ENCODE measurements at places on chromosomes 1 and 21.

DNA sequence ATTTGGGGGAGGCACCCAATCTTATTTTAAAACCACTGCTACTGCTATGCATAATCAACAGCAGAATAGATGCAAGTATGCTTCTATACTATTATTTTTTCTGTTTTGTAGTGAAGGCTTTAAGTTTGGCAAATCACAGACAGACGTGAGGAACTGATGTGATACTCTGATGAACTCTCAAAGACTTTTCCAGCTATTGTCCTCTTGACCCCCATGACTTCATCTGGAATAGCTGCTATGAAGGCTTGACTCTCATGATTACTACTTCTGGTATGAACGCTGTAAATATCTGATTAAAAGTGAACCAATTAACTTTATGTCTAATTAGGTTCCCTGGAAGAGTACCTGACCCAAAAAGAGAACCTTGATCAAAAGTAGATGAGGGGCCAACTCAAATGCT is 49.1 kb downstream of the EYA3 start:
- no peak for DNase-seq

- DNase-seq = no peak
Observed at GRCh38 chr21:45109831-45110492, 35.6 kb downstream of the ADARB1 start.

- DNase-seq = no peak
Observed at GRCh38 chr1:146035048-146035423, 13.5 kb upstream of the HJV start.

- no peak for DNase-seq
Observed at GRCh38 chr1:9758559-9759121, 65.1 kb downstream of the CLSTN1 start.

DNA sequence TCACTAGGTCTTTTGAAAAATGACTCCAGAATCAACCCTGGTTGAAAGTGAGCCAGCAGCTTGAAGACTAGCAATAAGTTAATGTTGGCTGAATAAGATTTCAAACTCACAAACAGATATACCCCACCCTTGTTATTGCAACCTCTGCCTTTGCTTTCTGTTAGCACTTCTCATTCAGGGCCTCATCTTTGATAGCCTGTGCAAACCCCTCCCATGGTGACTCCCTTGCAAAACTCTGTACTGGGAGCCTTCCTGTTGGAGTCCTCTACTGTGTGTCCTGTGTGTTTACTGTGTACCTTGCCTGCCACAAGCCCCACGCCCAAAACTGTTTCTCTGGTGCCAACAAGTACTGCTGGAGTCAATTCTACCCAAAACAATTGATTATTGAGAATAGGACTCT is 50.2 kb downstream of the ZNF678 start:
- DNase-seq = no peak

GRCh38 chr1:3504151-3504821 is 49.8 kb downstream of the ARHGEF16 start:
- peak; percentile 95 for DNase-seq

DNA sequence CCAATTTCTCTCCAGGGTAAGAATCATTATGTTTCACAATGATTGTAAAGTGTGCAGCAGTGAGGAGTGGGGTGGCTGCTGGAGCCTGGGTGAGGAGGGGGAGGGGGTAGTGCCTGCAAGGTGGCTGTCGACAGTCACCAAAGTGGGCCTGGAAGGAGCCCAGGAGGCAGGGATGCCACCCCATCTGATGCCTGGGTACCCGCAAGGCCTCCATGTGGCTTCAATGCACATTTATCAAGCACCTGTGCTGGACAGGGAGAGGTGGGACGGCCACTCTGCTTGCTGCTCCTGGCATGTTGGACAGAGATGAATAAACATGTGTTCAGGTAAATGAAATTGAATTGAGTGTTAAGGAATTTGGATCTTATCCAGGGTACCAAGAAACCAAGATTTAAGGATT is 78.8 kb upstream of the DISP3 start:
- no peak for DNase-seq

DNA sequence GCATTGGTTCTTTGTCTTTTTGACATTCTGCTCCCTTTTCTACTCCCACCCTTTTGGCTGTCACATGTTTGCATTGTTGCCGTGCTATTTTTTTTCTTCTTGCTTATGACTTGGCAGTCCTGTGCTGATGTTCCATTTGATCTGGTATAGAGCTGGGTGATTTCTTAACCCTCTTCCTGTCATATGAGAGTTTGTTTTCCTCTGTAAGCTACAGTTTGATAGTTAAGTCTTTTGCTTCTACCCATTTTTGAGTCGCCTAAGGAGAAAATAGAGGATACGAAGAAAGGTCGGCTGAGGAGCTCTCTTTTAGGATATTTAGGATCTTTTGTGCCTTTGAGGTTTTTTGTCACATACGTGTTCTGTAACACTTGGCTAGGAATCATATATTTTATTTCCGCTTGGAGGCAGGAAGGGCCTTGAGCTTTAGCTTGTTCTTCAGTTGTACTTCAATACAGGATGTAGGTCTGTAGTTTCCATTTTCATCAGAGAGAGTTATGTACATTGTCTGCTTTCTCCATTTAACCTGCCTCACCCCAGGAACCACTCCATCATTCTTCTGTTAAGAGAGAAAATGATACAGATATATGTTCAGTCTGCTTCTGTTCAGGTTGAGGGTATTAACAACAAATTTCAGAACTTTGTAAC is 150.7 kb downstream of the BACH1 start:
- no peak for DNase-seq

GRCh38 chr1:8422510-8423268 is 104.8 kb downstream of the SLC45A1 start:
- no peak for DNase-seq

DNA sequence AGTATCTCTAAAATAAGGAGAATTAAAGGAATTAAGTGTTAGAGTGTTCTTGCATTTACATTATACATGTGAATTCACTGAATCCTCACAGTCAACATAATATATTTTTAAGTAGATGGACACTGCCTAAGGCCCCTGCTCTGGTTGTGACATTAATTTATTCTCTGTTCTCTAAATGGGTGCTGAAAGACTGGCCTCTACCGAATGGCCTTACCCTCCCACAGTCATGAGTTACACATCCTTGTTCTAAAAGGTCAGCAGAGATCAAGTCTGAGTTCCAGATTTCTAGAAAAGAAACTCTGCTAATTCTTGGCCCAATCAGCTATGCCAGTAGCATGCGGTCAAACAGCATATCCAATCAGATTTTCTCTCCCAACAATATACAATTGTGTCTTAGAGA is 193.2 kb downstream of the TM2D1 start:
- no peak for DNase-seq

- no peak for DNase-seq
Observed at GRCh38 chr1:226226601-226227000, 3.1 kb downstream of the MIXL1 start.

DNA sequence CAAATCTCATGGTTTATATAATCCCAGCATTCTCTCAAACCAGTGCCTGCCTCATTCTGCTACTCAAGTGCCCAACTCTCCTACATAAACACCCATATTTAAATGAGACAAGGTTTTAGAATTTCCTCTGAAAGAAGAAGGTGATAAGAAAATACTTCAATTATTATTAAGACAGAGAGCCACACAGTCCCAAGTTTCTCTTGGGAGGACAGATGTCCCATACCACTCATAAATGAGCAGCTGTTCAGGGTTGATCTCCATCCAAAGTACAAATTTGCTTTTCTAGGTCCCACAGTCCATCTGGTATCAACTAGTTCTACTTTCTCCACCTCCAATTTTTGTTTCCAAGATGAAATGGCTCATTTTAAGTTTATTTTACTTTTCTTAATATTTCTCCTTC is 11.3 kb downstream of the DCAF8 start:
- no peak for DNase-seq

DNA sequence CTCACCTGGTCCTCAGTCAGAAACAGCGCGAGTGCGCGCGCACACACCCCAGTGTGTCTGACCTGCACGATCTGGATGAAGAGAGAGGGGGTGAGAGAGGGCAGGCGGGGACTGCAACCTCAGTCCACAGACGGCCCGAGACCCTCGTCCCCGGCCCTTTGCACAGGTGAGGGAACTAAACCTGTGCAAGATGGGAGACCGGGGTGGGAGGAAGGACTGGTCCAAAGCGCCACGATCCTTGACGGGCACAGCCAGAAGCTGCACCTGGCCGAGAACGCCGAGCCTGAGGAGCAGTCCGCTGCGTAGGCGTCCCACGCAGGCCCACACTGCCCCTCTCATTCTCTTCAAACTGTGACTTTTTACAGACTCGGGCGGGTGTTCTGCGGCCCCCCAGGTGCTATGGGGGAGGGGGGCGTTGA is 519 bp upstream of the IQCC start:
- DNase-seq = no peak

DNA sequence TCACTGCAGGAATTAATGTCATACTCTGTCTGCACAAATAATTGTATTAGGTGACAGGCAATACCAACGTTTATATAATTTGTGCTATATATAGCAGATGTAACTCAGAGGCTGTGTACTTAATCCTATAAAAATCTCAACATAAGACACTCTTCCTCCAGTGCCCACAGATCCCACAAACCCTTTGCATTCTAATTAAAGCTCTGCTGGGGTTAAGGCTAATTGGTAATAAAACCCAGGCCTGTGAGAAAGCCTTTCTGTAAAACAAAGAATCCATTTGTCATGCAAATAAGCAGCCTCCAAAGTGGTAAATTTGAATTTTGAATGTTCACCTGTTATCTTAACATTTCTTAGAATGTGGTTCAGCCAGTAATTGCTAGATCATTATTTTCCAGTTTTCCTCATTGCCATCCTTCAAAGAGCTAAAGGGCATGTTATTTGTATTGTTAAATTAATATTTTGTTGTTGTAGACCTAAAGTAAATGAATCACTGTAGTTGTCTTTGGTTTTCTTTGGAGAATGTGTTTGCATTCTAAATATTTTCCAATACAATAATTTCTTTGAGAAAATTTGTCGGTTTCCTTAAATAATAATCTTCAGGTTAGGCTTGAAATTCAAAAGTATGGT is 46.3 kb upstream of the PRDX6 start:
- DNase-seq = no peak

- no peak for DNase-seq
Observed at GRCh38 chr1:14648896-14649855, 50.7 kb downstream of the KAZN start.

- no peak for DNase-seq
Observed at GRCh38 chr1:109371341-109371739, 26.4 kb downstream of the SORT1 start.

GRCh38 chr1:39190096-39190495 is 14.4 kb upstream of the MACF1 start:
- DNase-seq = no peak

DNA sequence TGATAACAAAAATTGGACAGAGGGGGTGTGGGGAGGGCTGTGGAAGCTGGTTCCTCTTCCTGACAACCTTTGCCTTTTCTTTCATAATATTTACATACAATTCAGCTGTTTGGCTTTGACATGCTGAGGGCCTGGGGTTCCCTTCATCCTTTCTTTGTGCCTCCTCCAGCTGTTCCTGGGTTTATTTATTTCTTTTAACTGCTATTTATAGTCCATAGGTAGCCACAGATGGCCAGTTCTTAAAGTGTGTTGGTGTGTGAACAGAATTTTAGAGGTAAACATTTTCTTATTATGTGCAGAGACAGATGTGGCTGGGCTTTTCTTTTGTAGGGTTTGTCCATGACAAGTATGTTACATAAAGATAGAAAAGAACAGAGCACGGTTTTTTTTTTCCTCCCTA is 34.1 kb upstream of the CNIH3 start:
- DNase-seq = no peak

DNA sequence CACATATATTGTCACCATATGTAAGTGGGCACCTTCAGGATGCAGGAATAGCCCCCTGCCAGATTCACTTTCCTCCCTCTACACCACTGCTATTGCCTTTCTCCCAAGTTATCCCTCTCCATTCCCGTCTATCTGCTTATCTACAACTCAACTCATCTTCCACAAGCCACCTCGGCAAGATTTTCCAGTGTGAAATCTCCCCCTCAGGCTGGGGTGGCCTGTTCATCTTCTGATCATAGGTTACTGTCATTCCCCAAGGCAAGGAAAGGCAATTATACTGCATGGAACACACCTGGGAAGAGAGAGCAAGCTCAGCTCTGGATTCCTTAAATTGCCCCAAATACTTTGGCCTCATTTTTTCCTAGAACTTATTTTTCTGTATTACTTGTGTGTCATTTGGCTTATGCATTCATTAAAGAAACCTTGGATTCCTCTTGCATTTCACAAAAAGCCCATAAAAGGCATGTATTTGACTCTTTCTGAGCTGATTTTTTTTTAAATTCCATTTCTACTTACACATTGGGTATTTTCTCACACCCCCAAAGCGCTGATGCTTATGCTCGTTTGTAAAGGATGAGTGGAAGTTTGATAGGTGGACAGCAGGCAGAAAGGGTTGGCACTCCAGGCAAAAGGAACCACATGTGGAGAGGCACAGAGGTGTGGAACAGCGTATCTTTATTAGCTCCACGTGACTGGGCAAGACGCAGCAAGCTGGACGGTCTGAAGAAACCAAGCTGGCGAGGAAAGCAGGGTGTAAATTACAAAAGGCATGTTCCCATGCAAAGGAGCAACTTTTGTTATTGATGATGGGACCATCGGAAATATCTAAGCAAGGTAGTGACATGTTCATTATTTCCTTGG is 169.7 kb upstream of the RAB4A start:
- DNase-seq = no peak

DNA sequence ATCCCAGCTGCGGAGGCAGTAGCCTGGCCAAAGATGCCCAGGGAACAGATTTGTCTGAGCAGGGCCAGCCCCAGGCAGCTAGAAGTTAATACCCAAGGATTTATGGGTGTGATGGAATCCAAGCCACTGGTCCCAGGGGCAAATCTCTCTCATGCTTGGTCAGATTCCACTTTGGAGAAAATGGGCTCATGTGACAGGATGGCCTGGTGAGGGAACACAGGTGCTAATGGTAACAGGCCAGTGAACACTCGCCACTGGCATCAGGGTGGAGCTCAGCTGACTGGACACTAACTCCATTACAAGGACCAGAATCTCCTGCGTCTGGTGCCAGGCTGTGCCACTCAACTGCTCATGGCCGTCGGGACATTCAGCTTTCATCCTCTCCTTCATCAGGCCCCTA is 12.0 kb downstream of the MDM4 start:
- no peak for DNase-seq

- no peak for DNase-seq
Observed at GRCh38 chr1:97348599-97349265, 572.1 kb downstream of the DPYD start.

- DNase-seq = no peak
Observed at GRCh38 chr1:178174539-178174938, 80.6 kb downstream of the RASAL2 start.

DNA sequence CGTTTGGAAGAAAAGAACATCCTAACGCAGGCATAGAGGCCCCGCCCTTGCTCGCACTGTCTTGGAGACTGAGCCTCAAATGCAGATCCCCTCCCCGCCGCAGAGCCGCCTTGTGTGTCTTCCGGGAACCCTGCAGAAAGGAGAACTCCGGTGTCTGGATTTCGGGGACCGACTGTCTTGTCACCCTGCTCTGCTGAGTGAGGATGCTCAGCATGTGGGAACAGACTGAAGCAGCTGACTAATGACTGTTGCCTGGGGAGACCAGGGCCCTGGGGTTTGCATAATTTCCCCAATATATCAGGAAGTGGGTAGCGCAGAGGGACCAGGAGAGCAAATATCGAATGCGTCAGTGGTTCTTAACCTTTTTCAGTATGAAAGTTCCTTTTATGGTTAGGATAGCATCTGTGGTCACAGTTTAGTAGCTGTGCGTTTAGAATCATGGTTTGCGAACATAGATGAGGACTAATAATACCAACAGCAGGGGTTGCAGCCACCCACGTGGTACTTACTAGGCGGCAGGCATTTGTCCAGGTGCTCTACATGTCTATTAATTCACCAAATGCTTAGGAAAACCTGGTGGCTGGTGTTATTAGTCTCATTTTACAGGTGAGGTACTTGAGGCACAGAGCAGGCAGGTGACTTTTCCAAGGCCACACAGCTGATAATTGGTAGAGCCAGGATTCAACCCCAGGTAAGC is 14.3 kb downstream of the GPR137B start:
- DNase-seq = no peak
